ENCODE measurements at places on chromosomes 7 and 10.

DNA sequence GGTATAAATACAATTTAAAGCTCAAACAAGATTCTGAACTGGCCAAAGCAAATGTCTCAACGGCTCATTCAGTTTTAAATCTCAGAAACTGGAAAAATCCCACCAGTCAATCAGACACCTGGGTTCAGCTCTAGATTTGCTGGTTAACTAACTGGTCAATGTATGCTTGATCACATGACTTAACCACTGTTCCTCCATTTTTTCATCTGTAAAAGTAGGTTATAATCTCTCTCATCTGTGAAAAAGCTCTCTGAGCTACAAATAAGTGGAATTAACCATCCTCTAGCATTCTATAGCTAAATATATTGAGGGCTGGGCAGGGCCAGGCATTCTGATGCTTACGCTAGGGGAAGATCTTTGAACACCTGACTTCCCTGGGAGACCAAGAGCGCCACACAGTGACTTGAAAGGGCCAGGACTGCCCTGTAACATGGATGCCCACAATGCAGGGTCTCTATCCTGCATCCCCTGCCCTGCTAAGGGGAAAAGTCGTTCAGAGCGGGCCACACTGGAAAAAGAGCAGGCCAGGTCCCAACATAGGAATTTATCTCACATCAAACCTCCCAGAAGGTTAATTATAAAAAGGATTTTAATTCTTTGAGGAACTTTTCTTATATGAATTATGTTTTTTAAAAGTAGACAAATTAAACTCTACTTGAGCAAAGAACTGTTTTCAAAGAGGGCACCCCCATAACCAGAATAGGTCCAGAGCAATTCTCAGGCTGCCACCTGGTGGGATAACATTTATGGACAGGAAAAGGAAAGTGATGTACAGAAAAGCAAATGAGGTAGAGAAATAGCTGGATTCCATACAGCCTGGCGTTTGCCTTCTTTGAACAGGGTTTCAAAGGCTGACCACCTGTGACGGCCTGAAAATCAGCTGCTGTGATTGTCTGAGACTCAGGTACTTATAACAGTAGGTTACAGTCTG, 1.8 kb downstream of the RP9 start:
- peak; percentile 33 for DNase-seq

GRCh38 chr7:143504215-143504936, 26.7 kb downstream of the TAS2R41 start:
- DNase-seq: no peak

DNA sequence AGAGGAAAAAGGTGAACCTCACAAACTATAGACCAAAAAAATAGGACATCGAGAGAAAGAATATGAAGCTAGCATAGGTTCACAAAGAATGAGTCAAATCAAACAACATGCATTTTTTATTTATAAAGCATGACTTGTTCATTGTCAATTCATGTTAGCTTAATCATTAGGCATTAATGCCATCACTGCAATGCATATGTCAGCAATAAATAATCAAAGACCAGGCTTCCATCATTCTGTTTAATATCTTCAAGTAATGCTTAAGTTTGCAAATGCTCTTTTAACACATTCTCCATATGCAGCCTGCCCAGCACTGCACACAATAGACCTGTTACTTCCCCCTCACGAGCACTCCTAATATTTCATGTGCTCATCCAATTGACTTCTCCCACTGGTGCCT, 8.9 kb upstream of the MAGI2 start:
- DNase-seq: no peak

DNA sequence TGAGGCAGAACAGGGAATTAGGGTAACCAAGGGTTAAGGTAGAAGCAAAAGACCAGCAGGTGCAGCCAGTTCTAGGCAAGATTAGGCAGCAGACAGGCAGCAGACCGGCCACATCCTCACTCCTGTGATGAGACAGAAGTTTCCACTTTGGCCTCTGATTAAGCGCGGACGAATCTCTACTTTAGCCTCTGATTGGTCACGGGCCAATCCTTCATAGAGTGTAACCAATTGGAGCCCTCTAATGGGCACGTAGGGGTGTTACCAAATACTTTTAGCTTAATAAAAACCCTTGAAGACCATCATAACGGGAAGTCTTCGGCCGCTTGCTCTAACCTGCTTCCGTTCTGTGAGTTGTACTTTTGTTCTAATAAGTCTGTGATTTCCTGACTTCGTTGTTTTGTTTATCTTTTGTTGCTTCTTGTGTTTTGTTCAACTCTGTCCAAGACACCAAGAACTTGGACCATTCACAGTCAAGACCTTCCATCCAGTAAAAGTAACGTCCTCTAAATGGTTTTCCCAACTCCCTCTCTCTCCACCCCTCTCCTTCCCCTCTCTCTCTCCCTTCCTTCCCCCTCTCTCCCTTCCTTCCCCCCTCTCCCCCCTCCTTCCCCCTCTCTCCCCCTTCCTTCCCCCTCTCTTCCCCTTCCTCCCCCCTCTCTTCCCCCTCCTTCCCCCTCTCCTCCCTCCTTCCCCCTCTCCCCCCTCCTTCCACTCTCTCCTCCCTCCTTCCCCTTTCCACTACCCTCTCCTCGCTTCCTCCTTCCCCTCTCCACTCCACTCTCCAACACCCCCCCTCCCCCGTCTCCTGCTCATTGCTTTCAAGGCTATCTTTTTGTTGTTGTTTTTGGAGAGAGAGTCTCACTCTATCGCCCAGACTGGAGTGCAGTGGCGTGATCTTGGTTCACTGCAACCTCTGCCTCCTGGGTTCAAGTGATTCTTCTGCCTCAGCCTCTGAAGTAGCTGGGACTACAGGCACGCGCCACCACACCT, 13.2 kb upstream of the MALSU1 start:
- DNase-seq: no peak

- DNase-seq: no peak
These were observed 54.2 kb downstream of the GUSB start for GRCh38 chr7:65927489-65928448.

GRCh38 chr7:94313926-94314325, 80.8 kb upstream of the COL1A2 start:
- DNase-seq: no peak

DNA sequence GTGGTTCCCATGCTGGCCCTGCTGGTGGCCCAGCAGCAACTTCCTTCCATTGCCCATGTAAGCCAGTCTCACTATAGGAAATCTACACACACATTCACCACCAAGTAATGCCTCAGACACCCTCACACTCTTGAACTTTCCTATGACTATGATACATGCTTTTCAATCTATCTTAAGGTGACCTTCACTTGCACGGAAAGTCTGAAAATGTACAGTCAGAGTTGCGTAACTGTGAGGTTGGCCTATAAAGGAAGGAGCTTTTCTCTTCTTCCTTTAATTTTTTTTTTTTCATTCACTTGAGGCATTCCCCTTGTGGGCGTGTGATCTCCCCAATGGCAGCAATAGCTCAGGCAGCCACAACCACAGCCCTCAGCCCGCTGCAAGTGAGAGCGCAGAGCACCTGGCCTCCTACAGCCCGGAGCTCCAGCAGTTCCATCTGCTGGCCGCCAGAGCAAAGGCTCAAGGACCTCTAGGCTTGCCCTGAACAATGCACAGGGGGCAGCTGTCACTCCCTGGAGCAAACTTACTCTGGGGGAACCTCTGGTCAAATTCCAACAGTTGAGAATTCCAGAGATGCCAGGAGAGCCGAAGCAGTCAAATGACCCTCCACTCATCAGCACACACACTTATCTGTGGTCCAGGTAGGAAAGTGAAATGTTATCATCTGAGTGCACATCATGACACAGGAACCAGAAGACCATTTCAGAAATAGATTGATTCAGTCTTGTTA, 123.1 kb upstream of the ADO start:
- no peak for DNase-seq

GRCh38 chr10:69663369-69663947, 33.4 kb downstream of the FAM241B start:
- no peak for DNase-seq

GRCh38 chr7:143487566-143487965, 9.9 kb downstream of the TAS2R41 start:
- no peak for DNase-seq

GRCh38 chr7:93231259-93231658, 907 bp upstream of the VPS50 start:
- peak; percentile 20 for DNase-seq

GRCh38 chr10:125911145-125911544, 14.8 kb downstream of the FANK1 start:
- DNase-seq: no peak

- no peak for DNase-seq
These were observed 1.3 kb downstream of the FIGNL1 start for GRCh38 chr7:50448823-50449222.

GRCh38 chr7:41886262-41886900, 183.5 kb upstream of the INHBA start:
- no peak for DNase-seq

DNA sequence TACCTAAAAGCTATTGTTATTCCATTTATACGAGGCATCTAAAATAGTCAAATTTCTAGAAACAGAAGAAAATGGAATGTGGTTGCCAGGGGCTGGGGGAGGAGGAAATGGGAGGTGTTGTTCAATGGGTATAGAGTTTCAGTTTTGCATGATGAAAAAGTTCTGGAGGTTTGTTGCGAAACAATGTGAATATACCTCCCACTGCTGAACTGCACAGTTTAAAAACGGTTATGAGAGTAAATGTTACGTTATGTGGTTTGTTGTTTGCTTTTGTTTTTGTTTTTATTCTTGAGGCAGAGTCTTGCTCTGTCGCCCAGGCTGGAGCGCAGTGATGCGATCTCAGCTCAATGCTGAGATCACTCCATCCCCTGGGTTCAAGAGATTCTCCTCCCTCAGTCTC, 64.9 kb upstream of the NRBF2 start:
- DNase-seq: no peak

DNA sequence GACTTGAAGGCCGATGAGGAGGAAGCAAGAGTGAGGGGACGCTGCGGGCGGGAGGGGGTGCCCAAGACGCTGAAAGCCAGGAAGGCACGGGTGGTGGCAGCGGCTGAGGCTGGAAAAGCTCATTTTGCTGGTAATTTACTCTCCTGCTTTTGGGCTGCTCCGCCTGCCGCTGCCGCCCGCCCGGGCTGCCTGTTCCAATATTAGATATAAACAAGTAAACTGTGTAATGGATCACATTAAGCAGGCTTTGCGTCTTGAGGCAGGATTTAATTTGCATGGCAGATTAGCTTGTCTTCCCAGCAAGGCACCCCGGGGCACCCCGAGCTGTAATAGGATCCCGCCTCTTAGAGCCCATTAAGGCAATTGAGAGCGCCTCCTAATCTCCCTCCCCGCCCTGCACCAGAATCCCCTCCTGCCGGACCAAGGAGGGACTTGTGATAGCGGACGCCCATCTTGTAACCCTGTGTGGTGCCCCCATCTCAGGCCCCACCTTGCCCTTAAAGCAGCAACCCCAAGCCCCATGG, 46.1 kb upstream of the SLF2 start:
- no peak for DNase-seq

GRCh38 chr10:45371560-45371959, 2.5 kb upstream of the ALOX5 start:
- no peak for DNase-seq

DNA sequence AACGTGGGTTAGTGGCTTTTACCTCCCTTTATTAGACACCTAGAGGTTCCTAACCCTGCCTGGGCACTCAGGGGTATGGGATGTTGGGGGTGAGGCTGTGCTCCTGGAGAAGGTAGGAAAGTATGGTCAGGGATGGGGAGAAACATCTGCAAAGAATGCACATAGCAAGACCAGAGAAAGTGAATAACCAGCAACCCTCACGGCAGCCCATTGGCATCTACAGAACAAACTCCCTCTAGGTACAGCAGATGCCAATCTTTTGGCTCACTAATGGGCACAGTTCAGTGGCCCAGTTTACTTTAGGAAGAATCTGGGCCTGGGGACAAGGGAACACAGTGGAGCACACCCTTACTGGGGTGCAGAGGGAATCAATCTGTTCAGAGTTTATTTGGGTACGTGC, 143.9 kb downstream of the JAZF1 start:
- no peak for DNase-seq

DNA sequence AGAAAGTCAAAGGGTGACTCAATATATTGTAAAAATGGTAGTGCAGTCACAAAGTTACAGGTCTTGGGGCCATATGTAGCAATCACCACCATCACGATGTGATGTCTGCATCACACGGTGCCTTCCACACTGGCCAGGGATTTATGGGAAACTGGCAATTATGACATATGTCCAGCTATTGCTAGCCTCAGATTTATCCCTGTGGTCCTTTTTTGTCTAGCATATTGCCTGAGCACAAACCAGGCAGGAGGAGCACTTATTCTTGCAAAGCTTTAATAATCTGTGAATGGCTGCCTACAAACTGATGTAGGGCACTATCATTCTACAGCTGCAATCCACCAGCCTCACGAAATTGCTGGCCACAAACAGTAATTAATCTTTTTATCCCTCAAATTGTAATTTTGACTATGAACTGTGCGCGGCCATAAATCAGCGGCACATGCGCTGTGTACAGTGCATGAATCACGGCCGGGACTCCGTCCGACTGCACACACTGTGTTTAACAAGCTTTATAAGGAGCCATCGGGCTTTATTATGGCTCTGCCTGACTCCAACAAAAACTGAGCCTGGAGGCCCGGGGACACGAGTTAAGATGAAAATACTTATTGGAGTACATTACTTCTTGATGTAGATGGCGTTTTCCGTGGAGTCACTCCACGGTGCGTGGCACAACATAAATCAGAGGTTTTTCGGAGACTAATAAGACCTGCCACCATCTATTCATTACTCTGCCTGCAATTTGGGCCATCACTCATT, 115.2 kb downstream of the EBF3 start:
- DNase-seq: no peak

DNA sequence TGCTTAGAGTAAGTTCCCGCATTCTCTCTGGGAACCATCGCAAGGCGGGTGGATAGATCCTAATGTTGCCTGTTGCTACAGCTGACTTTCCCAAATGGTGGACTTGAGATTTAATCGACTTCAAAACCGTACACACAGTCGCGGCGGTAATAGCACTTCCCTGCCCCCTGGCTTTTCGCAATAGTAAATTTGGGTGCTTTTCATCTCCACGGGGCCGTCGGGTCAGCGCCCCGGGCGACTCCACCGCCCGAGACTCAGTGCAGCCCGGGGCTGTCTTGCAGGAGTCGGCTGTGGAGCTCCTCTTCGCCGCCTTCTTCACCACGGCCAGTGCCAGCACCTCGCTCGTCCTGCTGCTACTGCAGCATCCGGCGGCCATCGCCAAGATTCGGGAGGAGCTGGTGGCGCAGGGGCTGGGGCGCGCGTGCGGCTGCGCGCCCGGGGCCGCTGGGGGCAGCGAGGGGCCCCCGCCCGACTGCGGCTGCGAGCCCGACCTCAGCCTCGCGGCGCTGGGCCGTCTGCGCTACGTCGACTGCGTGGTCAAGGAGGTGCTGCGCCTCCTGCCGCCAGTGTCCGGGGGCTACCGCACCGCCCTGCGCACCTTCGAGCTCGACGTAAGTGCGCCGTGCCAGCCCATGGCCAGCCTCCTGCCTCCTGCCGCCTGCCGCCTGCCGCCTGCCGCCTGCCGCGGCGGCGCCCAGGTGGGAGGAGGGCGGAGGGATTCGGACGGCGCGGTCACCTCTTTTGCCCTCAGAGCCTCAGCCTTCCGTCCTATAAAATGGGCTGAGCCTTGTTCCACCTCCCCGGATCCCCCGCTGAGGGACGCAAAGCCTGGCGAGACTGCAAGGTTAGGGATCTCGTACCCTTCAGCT, 5.3 kb downstream of the CYP26C1 start:
- no peak for DNase-seq

GRCh38 chr7:112963634-112964033, 123.0 kb downstream of the GPR85 start:
- no peak for DNase-seq

GRCh38 chr10:35306852-35307251, 29.5 kb upstream of the CCNY start:
- DNase-seq: peak; percentile 80

- DNase-seq: peak; percentile 79
These were observed 54.1 kb downstream of the LAMB1 start for GRCh38 chr7:107948645-107949442.

Measured in RWPE1 (cell line).